Ovary (tissue), 10 donors: ENCODE measurements at places on chromosomes 3 and 15.

GRCh38 chr15:34754674-34755418, at the start of gene GJD2:
Gene GJD2 (minus strand): TSS chr15:34754998. CDS start chr15:34754488, 510 bp downstream.
- no peak for DNase-seq

GRCh38 chr3:134991003-134991402, 195.9 kb downstream of the EPHB1 start:
- no peak for DNase-seq

GRCh38 chr15:99180086-99180963, 69.1 kb downstream of the TTC23 start:
- no peak for DNase-seq

- no peak for DNase-seq
These were observed 437.4 kb downstream of the NR2F2 start for GRCh38 chr15:96767703-96768434.

DNA sequence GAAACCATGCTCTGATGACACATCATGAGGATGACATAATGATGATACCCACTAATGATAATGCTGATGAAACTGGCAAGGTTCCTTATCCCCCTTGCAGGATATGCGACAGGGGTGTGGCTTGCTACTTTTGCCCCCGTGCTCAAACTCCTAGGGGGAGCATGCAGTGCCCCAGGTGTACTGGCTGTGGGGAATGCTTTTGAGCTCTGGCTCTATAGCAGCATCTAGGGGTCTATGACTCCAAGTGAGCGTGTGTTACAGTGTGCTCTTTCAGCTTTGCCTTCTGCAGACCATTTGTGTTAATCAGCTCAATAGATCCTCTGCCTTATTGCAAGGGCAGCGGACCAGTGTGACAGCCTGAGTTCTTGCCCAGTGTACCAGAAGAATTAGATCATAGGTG, 1239.5 kb downstream of the SI start:
- DNase-seq, result no peak

GRCh38 chr15:101055411-101055810, 136.3 kb downstream of the LRRK1 start:
- DNase-seq, result no peak

- DNase-seq, result no peak
These were observed 84.9 kb downstream of the NECTIN3 start for GRCh38 chr3:111156517-111156916.

DNA sequence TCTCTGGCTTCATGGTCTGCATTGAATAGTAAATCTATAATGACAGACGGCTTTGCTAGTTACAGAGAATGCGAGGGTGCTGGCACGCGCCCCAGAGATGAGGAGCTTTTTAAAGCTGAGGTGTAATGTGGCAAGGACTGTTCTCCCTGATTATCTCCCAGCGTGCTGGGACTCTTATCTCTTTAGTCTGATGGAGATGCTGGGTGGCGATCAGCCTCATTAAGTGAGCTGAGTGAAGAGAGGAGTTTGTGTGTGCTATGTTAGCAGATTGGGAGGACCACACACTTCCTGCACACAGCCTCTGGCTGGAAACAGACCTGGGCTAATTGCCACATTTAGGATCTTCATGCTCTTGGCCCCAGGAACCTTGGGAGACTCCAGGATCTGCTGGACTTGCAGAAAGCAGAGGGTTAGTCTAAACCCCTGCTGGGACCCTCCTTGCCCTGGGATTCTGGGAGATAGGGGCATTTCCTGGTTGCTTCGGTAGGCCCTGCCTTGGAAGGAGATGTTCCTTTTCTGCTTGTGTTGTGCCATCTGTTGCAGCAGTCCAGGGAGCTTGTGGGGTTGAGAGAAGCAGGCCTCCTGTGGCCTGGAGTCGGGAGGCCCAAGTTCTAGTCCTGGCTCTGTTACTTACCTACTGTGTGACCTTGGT, 15.0 kb downstream of the PDIA5 start:
- DNase-seq, result no peak

- peak; percentile 63 for DNase-seq
These were observed 4.4 kb upstream of the CLDN11 start for GRCh38 chr3:170414202-170414663.

GRCh38 chr15:67914537-67915460, 75.0 kb upstream of the RNU6-1 start:
- DNase-seq, result peak; percentile 74

DNA sequence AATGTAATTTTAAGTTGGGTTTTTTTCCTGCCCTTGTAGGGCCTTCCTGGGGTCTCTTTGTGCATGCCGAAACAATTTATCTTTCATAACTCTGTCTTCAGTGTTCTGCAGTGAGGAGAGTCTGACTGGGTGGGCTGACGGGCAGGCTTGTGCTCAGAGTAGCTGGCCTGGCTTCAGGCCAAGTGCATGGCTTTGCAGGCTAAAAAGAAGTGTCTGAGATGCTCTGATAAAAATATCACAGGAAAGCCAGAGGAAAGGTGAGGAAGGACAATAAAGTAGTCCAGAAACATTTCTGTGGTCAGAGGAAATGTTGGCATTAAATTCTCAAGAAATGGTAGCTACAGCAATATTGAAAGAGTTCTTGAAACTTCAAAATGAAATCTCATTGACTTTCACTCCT, 25.5 kb downstream of the ST3GAL6 start:
- no peak for DNase-seq

DNA sequence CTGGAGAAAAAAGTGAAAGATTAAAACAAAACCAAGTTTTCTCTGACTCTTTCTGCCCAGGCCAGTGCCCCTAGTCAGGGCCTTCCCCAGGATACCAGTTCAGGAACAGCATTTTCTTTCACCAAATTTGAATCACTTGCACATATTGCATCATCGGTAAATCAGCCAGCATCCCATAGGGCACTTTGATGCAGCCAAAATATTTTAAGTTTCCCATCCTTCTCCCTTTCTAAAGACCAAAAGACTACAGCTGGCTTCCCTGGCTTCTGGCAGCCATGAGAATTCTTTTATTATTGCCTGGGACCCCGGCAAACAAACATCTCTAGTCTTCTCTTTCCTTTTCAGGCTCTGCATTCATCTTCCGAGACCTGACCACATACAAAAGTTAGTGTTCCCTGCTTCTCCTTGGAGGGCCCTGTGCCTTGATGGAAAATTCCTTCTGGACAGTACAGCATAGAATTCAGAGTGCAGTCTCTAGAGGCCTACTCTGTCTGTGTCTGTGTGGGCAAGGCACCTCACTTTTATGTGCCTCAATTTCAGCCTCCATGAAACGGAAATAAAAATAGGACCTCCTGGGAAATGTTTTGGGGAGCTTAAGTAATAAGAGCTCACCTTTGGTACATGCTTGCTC, 348.0 kb downstream of the VPS13C start:
- no peak for DNase-seq

GRCh38 chr3:147449669-147450068, 40.5 kb downstream of the ZIC1 start:
- no peak for DNase-seq

DNA sequence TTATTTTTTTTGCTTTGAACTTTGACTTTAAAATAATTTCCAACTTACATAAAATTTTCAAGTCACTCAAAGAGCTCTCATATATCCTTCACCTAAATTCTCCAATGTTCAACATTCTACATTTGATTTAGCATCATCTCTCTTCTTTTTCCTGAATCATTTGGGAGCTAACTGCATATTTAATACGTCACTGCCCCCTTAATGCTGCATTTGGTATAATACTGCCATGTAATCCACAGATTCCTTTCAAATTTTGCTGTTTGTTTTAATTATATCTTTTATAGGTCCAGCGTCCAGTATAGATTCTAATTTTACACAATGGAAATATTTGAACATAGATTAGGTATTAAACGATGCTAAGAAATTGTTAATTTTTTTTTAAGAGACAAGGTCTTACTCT, 2.3 kb upstream of the EIF2AK4 start:
- no peak for DNase-seq

DNA sequence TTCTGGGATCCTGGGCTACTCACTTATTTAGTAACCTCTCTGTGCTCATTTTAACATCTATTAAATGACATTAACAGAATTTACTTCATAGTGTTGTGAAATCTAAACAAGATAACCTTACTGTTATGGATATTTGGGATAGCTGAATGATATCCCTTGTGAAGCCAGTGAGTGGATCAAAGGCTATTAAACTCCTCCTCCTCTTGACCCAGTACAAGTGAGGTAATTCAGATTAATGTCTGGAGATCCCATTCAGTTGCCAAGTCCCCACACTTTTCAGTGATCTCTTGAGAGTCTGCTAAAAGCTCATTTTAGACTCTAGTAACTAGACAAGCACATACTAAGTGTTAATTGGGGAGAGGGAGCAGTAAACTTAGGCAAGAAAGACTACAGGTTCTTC, 2.5 kb upstream of the ANKRD28 start:
- no peak for DNase-seq

DNA sequence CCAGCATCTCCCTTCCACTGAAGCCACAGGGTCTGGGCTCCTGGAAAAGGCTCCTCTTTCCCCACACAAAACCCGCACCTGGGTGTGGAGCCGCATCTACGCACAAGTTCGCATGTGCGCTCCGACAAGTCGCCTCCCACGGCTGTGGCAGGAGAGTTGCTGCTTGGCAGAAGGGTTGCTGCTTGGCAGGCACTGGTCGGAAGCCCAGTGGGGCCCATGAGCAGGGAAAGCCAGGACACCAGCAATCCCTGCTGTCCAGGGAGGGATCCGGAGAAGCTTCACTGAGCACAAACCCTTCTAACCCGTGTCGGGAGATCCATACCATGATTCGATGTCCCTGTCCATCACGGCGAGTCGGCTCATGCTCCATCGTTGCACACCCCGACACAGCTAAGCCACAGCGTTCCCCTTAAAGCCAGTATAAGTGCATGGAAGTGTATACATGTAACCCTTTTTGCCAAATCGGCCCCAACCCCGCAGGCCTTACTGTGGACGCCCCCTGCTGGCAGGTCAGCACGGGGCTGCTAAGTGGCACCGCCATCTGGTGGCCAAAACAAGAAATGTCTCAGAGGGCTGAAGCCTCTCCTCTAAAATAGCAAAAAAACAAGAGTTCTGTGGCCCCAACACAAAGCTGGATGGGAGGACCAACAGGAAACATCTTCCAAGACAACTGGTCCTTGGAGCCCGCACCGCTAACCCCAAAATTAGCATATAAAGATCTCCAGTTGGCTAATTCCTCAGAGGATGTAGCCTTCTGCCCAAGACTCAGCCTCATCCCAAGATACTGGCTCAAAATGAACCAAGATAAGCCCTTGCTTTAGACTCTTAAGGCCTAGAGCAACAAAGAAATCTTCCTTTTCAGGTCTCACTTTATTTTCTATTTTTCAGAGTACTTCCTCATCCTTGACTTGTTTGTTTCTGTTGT, 8.3 kb downstream of the ANKRD63 start:
- peak; percentile 87 for DNase-seq

DNA sequence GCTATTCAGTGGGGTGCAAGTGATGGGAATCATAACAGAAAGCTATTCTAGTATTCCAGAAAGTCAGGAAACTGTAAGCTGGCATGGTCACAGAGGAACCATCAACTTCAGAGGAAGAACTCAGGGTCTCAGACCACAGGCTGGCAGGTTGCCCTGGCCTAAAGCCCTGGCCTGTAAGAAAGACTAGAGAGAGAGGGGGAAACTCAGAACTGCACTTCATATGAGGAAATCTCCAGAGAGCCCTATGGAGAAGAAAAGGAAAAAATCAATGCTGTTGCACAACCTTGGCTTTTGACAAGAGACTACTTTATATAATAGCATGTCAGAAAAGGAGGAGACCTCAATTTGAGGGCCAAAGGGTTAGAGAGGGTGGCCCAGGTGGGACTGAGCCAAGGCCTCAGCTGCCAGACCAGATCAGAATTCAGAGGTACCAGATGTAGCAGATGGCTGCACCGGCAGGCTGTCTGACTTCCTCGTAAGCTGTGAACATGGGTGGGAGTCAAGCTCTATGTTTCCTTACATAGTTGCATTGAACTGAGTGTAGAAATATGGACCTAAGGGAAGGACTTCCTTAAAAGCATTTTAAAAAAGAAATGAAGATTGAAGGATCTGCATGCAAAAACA, 333.8 kb downstream of the PDCD6IP start:
- DNase-seq, result no peak

- DNase-seq, result no peak
These were observed 6.7 kb downstream of the LINGO1 start for GRCh38 chr15:77626002-77626401.

- no peak for DNase-seq
These were observed 224.0 kb upstream of the RGMA start for GRCh38 chr15:93312891-93313486.

- peak; percentile 79 for DNase-seq
These were observed 8.0 kb downstream of the FYCO1 start for GRCh38 chr3:45987368-45988291.

DNA sequence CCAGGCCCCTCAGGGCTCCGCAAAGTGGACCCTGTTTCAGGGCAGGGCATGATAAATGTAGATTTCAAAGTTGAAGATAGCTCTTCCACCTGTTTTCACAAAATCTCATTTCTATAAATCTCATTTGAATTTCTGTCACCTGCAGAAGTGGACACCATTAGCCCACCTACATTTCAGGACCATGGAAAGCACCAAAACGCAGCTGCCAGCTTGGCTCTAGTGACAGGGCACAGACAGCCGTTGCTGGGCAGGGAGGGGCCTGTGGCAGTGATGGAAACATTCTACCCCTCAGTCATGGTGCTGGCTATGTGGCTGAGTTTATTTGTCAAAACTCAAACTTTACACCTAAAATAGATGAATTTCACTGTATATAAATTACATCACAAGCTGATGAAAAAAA, 40.4 kb downstream of the PRR23E start:
- DNase-seq, result no peak

GRCh38 chr3:189249987-189250386, 78.2 kb downstream of the TPRG1 start:
- no peak for DNase-seq

DNA sequence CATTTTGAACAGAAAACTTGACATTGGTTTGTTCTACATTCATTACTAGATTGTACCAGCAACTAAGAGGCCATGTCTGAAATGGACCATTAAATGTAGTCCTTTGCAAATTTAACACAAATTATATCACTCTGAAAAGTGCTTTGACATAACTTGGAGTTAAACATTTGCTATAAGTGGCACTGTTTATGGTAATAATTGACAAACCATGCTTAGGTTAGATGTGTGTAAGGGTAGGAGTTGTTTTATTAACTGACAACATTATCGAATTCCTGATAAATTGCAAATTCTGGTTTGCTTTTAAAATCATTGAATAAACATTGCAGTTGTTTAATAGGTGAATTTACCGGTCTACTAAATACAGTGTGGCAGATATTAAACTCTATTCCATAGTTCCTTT, 6.1 kb upstream of the TMEM207 start:
- no peak for DNase-seq
